ENCODE measurements at places on chromosomes 12 and 14.

GRCh38 chr12:119902084-119902509, 25.0 kb upstream of the CIT start:
- peak; percentile 80 for DNase-seq

DNA sequence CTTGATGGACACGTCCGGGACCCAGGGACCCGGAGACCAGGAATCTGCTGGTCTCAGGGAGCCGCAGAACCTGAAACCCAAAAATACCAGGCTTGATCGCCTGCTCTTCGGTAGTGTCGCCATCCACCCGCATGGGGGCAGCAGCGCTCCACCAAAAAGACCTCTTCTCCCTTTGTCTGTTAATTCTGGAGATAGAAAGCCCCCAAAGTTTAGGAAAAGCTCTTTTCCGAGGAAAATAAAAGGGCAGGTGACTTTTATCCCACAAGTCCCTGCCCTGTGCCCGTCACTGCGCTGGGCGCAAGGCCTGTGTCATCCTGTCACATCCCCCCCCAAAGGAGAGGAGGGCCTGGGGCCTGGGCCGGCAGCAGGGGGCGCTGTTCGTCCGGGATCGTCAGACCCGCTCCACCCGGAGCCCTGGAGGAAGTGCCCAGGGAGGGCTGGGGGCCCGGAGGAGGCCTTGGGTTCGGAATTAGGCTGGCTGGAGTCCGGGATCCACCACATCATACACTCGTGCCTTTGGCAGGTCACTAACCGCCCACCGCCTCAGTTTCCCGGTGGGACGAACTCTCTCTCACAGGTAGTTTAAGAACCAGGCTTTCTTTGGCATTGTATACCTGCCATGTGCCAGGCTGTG, 31.9 kb downstream of the DAD1 start:
- peak; percentile 80 for DNase-seq

DNA sequence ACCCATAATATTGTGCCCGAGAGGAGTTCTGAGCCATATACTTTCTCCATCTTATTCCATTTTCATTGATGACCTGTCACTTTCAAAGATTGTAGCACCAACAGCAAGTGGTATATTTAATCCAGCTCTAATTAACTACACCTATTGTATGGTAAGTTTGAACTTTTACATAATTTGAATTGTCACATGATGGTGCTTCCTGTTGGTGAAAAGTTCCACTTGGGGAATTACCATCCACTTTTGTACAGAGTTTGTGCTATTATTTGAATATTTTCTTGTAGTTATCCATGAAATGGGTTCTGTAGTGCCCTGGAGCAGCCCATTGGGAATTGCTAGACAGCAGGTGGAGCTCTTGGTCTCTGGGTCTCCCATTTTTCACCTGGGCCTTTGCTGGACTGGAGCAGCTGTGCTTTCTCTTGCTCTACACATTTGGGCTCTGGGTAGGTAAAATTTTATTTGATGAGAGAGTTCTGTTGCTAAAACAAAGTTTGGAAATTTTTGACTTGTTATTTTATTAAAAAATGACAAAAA, 3.0 kb downstream of the SMCO3 start:
- DNase-seq, result peak; percentile 54

GRCh38 chr12:103505371-103506236, 9.8 kb upstream of the C12orf42 start:
- DNase-seq, result peak; percentile 99

GRCh38 chr14:99118046-99118721, 153.8 kb downstream of the BCL11B start:
- DNase-seq, result no peak

- peak; percentile 64 for DNase-seq
These were observed 82.0 kb downstream of the ETV6 start for GRCh38 chr12:11731455-11731854.

- no peak for DNase-seq
These were observed 166.8 kb downstream of the DAD1 start for GRCh38 chr14:22422238-22422637.

Data from kidney tubule cell (primary cell).